ENCODE measurements at places on chromosomes 13 and 19.

- peak; percentile 89 for DNase-seq
These were observed 375.0 kb downstream of the ENOX1 start for GRCh38 chr13:43411741-43412140.

DNA sequence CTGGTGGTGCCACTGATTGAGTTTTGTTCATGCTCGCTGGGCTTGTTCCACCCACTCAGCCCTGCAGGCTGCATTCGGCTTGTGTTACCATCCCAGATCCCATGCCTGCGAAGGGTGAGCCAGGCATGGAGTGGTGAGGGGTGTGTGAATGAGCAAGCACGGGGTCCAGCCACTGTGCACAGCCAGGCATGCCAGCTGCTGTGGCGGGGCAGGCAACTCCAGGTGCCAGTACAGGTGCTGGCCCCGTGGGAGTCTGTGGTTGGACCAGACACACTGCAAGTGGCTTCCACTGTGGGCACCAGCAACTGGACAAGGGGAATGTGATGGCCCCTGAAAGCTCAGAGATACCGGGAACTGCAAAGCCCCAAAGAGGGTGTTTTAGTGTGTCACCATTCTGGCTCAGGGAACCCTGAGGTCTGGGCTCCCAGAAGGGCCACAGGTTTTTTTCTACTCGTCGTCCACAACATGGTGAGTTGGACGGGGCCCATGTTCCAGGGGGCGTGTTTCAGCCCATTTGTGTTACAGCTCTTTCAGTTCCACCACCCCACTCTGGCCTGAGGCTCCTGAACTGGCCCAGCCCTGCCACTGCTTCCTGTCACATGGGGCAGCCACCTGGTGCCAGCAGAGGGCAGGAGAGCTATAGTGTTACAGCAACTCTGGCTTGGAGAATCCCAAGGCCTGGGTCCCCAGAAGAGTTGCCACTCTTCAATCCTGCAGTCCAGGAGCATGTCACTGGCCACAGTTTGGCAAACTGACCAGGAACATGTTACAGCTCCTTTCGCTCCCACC is 217.0 kb upstream of the OBI1 start:
- no peak for DNase-seq

- no peak for DNase-seq
These were observed 214.7 kb downstream of the SLITRK1 start for GRCh38 chr13:83667606-83668005.

GRCh38 chr19:9584073-9584833 is at the start of gene ZNF121:
Gene ZNF121 (minus strand): TSS chr19:9584504. CDS start chr19:9568097, 16,407 bp downstream.
- DNase-seq: peak; percentile 89

GRCh38 chr13:44746690-44747089 is 170.6 kb upstream of the TSC22D1 start:
- no peak for DNase-seq

DNA sequence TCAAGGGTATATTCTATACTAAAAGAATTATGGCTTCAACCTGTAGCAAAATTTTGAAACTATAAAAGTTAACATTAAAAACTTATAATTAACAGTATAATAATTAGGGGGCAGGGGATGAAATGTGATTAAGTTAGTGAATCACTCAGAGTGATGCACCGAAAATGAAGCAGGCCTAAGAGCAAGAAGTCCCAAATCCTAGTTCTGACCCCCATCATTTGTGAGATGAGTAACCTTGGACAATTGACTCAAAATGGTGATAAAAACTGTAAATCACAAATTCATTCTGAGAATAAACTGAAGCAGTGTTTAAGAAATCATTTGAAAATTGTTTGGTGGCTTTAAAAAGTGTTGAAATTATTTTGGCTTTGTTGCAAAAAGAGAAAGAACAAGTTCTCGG is 56.8 kb downstream of the KLF12 start:
- no peak for DNase-seq

DNA sequence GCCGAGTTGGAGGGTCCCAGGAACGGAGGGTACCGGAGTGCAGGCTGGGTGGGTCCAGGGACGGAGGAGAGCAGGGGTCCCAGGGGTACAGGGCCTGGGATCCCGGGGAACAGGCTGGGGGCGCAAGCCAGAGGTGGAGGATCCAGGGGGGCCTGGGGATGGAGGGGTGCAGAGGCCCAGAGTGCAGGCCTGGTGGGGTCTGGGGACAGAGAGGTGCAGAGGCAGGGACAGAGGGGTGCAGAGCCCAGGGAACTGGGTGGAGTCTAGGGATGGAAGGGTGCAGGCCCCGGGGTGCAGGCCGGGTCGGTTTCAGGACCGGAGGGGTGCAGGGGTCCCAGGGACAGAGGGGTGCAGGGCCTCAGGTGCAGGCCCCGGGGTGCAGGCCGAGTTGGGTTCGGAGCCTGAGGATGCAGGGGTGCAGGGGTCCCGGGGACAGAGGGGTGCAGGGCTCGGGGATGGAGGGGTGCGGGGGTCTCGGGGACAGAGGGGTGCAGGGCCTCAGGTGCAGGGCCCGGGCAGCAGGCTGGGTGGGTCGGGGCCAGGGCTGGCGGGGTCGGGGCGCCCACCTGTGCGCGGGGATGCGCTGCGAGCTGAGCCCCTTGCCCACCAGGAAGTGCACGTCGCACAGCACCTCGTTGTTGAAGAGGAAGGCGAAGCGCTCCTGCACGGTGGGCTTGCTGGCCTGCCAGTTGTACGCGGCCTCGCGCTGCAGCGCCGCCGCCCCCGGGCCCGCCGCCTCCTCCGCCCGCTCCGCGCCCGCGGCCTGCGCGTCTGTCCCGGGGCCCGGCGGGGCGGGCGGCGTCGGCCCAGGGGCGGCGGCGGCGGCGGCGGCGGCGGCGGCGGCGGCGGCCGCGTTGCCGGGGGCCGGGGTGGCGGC is 545 bp downstream of the BTBD2 start:
- peak; percentile 72 for DNase-seq

- no peak for DNase-seq
These were observed 3.2 kb downstream of the CRLF1 start for GRCh38 chr19:18603255-18603957.

DNA sequence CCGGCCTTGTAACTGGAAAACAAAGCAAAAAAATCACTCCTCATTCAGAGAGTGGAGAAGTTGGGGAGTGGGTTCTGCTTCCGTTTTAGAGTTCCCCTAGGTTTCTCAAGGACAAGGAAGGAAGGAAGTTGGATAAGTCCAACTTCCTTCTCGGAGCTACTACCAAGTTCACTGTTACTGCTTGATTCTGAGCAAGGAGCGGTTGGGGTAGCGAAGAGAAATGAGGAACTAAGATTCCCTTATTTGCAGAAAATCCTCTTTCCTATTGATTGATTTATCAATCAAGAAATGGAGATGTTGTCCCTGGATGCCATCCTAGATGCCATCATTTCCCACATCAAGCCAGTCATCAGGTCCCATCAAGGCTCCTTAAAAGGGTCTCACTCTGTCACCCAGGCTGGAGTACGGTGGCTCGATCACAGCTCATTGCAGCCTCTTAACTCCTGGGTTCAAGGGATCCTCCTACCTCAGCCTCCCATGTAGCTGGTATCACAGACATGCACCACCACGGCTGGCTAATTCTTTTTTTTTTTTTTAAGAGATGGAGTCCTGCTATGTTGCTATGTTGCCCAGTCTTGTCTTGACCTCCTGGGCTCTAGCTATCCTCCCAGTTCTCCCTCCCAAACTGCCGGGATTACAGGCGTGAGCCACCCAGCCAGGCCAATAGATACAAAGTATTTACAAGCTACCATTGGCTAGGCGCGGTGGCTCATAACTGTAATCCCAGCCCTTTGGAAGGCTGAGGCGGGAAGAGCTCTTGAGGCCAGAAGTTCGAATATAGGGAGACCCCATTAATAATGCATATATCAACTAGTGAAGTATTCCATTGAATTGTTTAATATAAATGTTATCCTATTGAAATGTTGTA is 809 bp upstream of the B9D2 start:
- no peak for DNase-seq

GRCh38 chr13:78524936-78525335 is 78.4 kb downstream of the POU4F1 start:
- no peak for DNase-seq

GRCh38 chr19:51726049-51726448 is 2.3 kb upstream of the HAS1 start:
- peak; percentile 82 for DNase-seq

GRCh38 chr13:42893214-42893671 is 98.8 kb downstream of the EPSTI1 start:
- DNase-seq: no peak

- DNase-seq: peak; percentile 96
These were observed 18.7 kb downstream of the PAF1 start for GRCh38 chr19:39372047-39372802.

- no peak for DNase-seq
These were observed 329.8 kb upstream of the GPC6 start for GRCh38 chr13:92896842-92897241.

- no peak for DNase-seq
These were observed 2476.7 kb downstream of the PCDH9 start for GRCh38 chr13:64753233-64754000.

DNA sequence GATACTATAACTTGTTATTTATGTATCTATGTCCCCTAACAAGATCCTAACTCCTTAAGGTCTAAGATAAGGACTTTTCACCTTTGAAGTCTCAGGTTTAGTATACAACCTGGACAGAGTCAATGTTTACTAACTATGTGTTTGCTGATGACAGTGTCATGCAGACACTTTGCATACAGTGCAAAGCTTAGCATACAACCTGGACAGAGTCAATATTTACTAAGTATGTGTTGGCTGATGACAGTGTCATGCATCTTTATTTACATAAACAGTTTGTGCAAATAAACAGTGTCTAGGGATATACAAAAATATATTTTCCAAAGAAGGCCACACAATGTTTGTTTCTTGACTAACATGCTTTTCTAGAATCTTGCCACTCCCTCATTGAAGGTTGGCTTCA is 34.7 kb downstream of the DCT start:
- no peak for DNase-seq

DNA sequence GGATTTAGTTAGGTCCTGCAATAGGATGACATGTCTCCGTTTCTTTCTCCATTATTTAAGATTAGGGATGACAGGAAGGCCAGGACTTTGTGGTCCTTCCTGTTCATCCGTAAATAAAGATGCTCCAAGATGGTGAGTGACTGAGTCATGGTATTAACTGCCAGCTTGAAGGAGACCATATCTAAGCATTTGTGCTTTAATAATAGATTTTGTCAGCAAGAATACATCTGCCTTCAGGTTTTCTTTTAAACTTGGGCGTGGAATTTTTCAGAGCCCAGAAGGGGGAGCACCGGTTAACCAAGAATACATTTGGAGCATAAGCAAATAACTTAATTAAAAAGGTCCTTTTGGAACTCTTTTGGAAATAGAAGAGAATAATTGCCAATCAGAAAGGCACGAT is 68.2 kb downstream of the ARHGAP35 start:
- DNase-seq: no peak

DNA sequence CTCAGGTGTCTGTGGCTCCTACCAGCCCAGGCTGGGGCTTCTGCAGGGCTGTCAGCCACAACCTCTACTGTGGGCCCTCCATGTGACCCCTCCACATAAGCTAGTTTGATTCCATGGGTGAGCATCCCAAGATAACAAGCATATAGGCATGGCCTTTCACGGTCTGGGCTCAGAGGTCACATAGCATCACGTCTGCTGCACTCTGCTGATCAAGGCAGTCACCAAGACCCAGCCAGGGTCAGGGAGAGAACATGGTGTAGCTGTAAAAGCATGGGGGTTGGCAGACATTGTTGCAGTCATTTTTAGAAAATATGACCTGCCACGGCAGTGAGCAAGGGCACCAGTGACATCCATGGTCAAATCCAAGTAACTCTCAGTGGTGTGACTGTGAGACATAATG is 698.8 kb downstream of the UQCRFS1 start:
- DNase-seq: no peak

DNA sequence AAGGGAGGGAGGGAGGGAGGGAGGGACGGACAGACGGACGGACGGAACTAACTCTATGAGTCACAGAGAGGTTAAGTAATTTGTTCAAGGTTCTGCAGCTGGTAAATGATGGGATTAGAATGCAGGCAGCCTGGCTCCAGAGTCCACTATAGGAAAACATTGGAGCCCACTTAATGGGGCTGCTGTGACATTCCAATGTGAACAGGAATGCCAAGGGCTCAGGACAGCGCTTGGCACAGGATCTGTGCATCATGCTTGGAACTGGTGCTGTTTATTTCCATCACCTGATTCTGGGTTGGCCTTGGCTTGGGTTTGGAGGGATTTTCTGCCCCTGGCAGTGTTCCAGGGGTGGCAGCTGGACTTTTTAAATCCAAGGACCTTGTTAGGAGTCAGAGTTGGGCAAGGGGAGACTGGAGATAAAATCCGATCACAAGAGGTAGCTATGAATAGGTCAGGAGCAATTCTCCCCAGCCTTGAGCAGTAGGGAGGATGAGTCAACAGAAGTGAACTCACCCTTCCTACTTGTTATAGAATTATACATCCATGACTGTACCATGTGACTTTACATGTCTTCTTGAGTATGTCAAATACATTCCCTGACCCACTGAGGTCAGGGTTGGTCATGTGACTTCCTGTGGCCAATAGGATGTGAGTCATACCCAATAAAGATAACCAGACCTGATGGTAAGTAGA is 7.8 kb upstream of the HIF3A start:
- DNase-seq: peak; percentile 78

DNA sequence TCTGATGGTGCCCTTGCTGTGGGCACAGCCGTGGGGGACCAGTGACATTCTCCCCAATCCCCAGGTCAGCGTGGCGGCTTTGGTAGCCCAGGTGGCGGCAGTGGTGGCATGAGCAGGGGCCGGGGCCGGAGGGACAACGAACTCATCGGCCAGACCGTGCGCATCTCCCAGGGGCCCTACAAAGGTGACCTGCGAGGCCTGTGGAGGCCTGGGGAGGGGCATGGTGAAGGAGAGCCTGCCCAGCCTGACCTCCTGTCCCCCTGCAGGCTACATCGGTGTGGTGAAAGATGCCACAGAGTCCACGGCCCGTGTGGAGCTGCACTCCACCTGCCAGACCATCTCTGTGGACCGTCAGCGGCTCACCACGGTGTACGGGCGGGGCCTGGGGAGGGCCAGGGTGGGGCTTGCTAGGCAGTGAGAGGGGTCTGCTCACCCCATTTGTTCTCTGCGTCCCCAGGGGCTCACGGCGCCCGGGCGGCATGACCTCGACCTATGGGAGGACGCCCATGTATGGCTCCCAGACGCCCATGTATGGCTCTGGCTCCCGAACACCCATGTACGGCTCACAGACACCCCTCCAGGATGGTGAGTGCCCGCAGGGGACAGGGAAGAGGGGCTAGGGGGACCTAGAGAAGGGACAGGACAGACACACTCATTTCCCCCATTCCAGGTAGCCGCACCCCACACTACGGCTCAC is 7.7 kb upstream of the TIMM50 start:
- no peak for DNase-seq

GRCh38 chr19:10582091-10582490 is 5.0 kb downstream of the AP1M2 start:
- DNase-seq: no peak

DNA sequence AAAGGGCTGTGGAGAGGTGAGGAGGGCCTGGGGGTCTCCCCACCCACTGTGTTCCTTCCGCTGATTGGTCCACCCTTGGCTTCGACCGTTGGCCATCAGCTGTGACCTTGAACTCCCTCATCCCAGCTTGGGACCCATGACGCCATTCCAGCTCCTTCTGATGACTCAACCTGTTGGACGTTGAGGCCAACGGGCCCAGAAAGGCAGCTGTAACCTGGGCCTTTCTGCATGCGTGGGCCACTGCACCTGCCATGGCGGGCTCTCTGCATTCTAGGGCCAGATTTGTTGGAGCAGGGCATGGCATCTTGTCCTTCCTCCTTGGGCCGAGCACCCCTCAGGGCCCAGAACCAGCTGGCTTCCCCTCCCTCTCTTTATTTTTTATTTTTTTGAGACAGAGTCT is 30.2 kb downstream of the PEX11G start:
- no peak for DNase-seq
